A549 treated with GW870086 at 1 μM for 4 hours (cell line): ENCODE measurements at places on chromosomes 1 and 21. TPM values are rescaled to one million over a fixed set of nuclear protein-coding genes. Genes with fewer than 3 reads are reported as not detected.

The SERPINC1 gene
- total RNA-seq = 0.11 to 0.16 TPM (median 0.13 TPM) in 3 of 5 replicates, not detected in the others

The C1QC gene
- total RNA-seq = not detected in 5 replicates

The OXCT2 gene
- total RNA-seq = 0.49 to 0.97 TPM (median 0.63 TPM) in 5 replicates

The KCNT2 gene
- total RNA-seq = 0.06 to 0.07 TPM (median 0.07 TPM) in 4 of 5 replicates, not detected in the other

The CFHR1 gene
- 0.19 to 0.23 TPM in 2 of 5 replicates, not detected in the others for total RNA-seq

The SLC2A5 gene
- 0.06 to 0.77 TPM (median 0.33 TPM) in 5 replicates for total RNA-seq

The SLC5A9 gene
- 0.21 TPM in 1 of 5 replicates, not detected in the others for total RNA-seq

The IQGAP3 gene
- total RNA-seq = 12.2 to 18.5 TPM (median 15.3 TPM) in 5 replicates

The LMX1A gene
- total RNA-seq = not detected in 5 replicates

The CADM3 gene
- 0.06 to 0.19 TPM (median 0.09 TPM) in 4 of 5 replicates, not detected in the other for total RNA-seq

The LCE1C gene
- not detected in 5 replicates for total RNA-seq

The LIX1L gene
- total RNA-seq = 9.0 to 11.6 TPM (median 11.1 TPM) in 5 replicates

The SYNC gene
- 10.4 to 17.7 TPM (median 14.8 TPM) in 5 replicates for total RNA-seq

The OR2L2 gene
- total RNA-seq = not detected in 5 replicates

The SMIM11 gene
- total RNA-seq = 12.3 to 22.5 TPM (median 18.4 TPM) in 5 replicates

The CELA3B gene
- total RNA-seq = not detected in 5 replicates

The URB1 gene
- total RNA-seq = 10.9 to 13.4 TPM (median 13.1 TPM) in 5 replicates

The CELA2A gene
- total RNA-seq = not detected in 5 replicates

The TLR5 gene
- 0.05 to 0.58 TPM (median 0.24 TPM) in 5 replicates for total RNA-seq

The LCE1B gene
- not detected in 5 replicates for total RNA-seq

The BSND gene
- not detected in 5 replicates for total RNA-seq

The PLA2G2C gene
- total RNA-seq = not detected in 5 replicates

The ZBED6 gene
- 1.2 to 5.1 TPM (median 2.9 TPM) in 5 replicates for total RNA-seq
